ENCODE measurements at places on chromosomes 1 and 21.

- no peak for DNase-seq
Observed at GRCh38 chr1:178262120-178262500, 168.2 kb downstream of the RASAL2 start.

DNA sequence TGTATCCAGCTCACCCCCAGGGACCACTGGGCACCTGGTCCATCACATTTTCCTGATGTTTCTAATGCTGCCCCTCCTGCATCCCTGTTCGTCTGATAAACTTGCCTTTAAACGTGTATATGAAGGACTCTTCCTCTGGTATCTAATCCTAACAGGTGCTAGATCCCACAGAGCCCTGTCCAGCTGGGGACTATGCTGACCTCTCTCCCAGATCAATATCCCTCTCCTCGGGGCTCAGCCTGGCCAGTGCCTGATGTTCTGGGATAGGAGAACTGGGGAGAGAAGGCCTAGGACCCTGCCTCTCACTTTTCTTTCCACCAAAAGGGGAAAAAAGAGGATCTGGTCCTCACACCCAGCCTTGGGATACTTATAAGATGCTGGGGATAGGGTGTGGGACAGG is 1.4 kb upstream of the SLC5A9 start:
- no peak for DNase-seq

GRCh38 chr1:39160703-39161102 is 43.8 kb upstream of the MACF1 start:
- no peak for DNase-seq

DNA sequence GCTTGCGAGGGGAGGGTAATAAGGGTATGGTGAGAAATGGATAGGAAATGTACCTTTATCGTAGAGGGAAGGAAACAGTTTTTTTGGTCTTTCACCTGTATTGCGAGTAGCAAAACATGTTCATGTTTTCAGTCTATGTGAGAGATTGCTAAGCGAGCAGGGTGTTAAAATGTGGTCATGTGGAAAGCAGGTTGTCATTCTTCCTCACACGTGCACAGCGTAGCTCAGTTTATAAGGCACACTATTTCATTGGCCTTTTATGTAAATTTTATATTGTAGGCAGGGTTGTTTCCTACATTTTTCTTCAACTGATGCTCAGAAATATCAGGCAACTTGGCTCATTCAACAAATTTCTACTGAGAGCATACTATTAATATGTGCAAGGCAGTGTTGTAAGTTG is 18.5 kb upstream of the GNG12 start:
- no peak for DNase-seq

- DNase-seq = no peak
Observed at GRCh38 chr1:240100371-240100934, 8.8 kb downstream of the FMN2 start.

GRCh38 chr1:203638103-203638475 is 11.5 kb downstream of the ATP2B4 start:
- DNase-seq = no peak
